Thoracic aorta (tissue), 2 donors: ENCODE measurements at places on chromosomes 2 and 18.

DNA sequence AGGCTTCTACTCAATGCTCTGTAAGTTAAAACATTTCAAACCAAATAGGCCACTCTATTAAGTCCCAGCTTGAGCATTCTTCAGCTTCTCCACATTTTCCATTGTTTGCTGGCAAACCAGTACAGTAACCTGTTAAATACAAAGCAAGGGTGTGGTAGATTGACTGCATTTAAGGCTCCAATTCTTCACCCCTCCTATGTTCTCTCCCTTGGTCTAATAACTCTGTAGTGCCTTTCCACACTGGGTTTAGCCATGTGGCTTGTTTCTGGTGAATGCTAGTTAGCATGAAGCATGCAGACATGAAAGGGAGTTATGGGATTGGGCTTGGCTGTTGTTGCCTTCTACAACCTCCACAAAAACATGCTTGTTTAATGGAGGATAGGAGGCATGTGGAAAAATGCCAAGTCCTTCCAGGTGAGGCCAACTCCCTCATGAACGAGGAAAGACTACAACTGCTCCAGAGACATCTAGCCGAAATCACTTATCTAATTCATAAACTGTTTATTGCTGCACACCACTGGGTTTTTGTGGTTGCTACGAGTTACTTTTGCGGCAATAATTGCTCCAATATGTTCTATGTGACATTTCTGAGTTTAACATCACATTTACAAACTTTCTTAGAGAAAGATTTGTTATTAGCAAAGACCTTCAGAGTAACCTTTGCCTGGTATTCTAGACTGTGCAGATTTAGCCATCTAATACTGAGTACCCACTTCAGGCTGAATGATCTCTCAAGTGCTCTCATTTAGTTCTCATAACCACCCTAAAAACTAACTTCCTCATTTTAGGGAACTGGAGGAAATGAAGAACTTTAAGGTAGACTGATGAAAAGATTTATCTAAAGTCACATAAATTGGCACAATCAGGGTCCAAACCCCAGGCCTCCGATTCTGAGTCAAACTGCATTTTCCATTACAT is 104.0 kb downstream of the SMAD2 start:
- no peak for DNase-seq

DNA sequence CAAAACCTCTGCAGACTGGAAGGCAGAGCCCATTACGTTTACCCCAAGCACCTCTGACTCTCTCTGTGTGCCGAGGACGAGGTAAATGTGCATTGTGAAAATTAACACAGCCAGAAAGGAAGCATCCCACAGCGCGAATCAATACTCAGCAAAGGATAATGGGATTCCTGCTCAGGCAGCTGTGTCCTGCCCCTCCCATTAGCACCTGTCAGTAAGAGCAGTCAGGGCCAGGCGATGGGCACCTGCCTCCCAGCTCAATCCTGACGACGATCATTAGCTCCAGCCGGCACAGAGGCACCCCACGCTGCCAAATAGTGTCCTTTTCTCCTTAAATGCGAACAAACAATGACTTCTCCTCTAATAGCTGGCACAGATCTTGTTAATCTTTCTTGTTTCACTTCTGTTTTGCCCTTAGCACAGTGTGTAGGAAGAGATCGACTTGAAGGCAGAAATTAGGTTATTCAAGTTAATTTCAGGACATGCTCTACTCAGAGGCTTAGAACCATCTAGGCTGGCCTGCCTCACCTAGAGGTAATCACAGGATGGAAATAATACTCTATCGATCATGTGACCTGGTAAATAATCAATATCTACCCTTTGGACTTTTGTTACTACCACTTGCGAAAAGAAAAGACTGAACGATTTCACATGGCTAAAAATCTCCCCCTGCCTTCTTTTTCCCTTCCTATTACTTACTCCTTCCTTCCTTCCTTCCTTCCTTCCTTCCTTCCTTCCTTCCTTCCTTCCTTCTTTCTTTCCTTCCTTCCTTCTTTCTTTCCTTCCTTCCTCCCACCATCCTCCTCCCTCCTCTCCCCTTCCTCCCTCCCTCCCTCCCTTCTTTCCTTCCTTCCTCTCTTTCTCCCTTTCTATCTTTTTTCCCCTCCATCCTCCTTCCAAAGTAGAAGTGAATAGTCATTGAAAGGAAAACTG is 487.9 kb upstream of the ID2 start:
- no peak for DNase-seq

DNA sequence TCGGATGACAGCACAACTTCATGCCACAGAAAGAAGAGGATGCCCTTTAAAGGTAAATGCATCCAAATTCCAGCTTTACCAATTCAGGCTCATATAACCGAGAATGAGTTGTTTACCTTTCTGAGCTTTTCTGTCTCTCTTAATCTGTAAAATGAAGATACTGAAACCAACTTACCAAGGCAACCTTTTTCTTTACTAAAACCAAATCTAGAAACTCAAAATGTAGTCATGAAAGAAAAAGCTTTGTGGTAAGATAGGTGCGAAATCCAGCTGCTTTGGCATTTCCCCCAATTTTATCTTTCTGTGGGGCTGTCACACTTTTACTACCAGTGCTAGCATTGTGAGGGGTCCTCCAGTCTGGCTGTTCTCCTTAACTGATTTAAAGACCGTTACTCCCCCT is 240.4 kb downstream of the IKZF2 start:
- DNase-seq = no peak

DNA sequence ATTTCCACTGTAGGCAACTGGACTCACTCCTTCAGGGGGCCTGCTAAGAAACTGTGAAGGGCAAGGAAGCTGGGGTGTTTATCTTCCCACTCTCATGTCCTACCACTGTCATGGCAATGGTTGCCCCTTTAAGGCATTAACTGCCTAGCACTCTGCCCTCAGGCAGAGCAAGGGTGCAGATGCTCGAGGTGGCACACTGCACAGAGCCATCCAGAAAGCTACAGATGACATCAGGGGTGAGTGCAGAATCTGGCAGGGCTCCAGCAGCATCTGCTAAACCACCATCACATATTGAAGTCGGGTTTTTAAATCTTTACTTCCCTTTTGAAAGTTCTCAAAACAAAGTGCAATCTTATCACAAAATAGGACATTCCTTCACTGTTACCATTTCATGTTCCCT is 75.4 kb downstream of the RAPGEF4 start:
- DNase-seq = no peak

DNA sequence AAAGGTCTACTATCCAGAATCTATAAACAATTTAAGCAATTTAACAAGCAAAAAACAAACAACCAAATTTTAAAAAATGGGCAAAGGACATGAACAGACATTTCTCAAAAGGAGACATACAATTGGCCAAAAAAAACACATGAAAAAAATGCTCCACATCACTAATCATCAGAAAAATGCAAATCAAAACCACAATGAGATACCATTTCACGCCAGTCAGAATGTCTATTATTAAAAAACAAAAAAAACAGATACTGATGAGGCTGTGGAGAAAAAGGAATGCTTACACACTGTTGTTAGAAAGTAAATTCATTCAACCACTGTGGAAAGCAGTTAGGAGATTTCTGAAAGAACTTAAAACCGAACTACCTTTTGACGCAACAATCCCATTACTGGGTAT is 66.4 kb upstream of the SESTD1 start:
- no peak for DNase-seq

DNA sequence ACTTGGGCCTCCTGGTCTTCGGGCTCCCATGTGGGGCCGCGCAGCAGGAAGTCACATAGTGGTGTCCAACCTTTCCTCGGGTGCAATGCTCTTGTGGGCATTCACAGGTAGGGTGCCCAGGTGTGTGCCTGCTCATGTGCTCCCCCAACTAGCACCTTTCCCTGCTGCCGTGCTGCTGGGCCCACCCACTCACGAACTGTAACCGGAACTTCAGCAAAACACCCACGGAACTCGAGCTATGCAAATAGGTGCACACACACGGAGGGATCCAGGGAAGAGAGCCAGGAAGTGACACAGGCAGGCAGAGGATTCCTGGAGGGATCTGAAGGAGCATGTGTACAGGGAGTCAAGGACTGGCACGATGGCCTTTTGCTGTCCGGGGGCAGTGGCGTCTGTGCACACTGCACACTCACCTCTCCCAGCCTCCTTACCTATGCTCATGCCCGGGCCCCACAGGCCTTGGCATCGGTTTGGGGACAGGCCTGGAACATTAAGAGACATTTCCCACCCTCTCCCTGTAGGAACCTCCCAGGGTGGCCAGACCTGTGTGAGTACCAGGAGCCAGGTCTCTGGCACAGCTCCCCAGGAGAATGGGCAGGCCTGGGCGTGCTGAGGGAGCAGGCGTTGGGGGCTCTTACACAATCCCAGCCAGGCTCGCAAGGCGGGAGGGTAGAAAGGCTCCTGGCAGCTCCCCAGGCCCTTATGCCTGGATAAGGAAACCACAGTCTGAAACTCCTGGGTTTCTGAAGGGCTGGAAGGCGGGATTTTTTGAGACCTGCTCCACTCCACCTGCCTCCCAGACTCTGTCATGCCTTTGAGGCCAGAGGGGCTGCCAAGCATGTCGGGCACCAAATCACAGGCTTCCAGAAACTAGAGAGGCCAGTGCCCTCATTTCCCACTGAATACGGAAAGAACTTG is 6.6 kb upstream of the PTMA start:
- no peak for DNase-seq

- DNase-seq = no peak
These were observed 138.4 kb upstream of the HS6ST1 start for GRCh38 chr2:128457006-128457604.

DNA sequence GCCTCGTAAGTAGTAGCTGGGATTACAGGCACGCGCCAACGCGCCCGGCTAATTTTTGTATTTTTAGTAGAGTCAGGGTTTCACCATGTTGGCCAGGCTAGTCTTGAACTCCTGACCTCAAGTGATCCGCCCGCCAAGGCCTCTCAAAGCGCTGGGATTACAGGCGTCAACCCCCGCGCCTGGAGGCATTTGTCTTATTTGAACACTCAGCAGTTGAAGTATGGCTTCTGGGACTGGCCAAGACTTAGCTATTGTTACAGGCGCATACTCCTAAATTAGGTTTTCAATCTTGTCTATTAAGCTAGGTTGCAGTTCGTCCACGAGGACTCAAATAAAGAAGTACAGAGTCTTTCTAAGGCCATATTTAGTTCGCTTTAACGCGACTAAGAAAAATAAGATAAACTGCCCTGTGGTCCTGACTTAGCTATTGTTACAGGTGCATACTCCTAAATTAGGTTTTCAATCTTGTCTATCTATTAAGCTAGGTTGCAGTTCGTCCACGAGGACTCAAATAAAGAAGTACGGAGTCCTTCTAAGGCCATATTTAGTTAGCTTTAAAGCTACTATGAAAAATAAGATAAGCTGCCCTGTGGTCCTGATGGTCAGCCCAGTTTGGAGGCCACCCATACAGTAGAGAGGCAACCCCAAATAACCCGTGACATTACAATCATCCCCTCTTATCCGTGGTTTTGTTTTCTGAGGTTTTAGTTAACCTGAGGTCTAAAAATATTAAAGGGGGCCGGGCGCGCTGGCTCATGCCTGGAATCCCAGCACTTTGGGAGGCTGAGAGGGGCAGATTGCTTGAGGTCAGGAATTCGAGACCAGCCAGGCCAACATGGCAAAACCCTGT is 20.8 kb upstream of the MTA3 start:
- DNase-seq = no peak

- no peak for DNase-seq
These were observed 88.7 kb upstream of the MEIS1 start for GRCh38 chr2:66346231-66346664.

DNA sequence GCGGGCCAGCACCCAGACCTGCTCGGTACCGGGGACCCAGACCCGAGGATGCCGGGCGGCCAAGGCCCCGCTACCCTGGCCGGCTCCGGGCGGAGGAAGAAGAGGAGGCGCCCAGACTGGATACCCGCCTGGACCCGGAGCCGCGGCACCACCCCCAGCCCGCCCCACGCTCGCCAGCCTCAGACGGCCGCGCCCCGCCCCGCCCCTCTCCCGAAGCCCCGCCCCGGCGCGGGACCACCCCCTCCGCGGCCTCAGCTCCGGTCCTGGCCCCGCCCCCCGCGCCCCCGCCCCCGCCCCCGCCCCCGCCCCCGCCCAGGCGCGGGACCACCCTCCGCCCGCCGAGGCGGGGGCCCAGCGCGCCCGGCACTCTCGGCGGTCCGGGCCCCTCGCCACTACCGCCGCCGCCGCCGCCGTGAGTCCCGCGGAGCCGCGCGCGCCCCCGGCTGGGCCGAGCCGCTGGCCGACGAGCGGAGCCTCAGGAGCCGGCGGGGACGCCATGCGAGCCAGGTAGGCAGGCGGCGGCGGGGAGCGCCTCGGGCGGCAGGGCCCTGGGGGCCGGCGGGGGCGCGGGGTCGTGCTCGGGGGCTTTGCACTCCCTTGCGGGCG is at the start of gene SH3BP4:
SH3BP4 (plus strand) TSS at position 354 of the 606 bp plus-strand sequence. CDS start 82,986 bp downstream, outside the sequence.
- peak; percentile 40 for DNase-seq

DNA sequence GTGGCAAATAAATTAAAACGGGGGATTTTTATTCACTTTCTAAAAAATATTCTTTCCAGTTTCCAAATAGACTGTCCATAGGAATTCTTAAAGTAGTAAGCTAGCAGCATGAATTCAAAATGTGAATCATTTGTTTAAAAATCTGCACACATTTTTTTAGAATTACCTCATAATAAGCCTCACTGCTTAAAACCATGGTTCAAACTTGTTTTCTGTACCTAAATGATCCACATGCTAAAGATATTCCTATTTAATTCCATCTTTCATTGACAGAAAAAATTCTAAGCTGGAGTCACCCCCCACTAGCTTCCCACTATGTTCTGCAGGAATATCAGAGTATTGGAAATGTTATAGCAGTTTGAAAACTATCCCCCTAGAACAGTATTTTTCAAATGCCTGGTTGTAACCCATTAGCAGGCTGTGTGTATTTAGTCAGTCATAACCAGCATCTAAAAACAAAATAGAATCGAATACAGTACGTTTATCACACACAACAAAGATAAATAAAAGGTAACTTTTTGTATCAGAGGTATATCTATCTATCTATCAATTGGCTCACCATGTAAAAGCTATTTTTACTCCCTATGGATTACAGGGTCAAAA is 11.2 kb upstream of the IKZF2 start:
- no peak for DNase-seq

DNA sequence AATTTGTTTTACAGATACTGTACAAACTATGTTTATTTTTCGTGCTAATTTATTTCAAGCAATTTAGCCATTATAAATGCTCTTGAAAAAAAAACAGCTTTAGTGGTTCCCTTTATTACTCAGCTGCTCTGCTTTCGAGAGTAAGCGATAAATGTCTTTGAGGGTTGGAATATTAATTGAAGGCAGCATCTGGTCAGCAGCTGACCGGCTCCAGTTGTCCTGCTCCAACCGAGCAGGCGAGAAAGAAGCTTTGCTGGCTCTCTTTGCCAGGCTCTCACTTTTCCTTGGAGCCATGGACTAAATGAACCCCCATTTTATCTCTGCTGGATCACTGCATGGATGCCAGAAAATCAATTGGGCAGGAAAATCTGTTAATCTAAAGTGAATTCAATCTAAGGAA is 147.4 kb downstream of the LNPK start:
- no peak for DNase-seq

- no peak for DNase-seq
These were observed 116.1 kb downstream of the SPTBN1 start for GRCh38 chr2:54572262-54572635.
